ENCODE measurements at places on chromosomes 16 and 17.
A peak's percentile ranks its signal among the peaks of the same experiment; 100 is the strongest.

DNA sequence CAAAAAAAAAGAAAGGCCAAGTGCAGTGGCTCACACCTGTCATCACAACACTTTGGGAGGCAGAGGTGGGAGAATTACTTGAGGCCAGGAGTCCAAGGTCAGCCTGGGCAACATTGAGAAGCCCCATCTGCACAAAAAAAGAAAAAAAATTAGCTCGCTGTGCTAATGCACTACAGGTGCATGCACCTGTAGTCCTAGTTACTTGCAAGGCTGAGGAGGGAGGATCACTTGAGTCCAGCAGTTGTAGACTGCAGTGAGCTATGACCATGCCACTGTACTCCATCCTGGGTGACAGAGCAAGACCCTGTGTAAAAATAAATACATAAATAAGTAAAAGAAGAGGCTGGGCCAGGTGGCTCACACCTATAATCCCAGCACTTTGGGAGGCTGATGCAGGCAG is 39.7 kb downstream of the DCAKD start:
- no peak for DNase-seq

- DNase-seq: no peak
Measured at GRCh38 chr17:48219617-48220016, 112.1 kb downstream of the SNX11 start.

- peak; percentile 88 for DNase-seq
Measured at GRCh38 chr17:80625627-80626026, 81.0 kb downstream of the RPTOR start.

- DNase-seq: no peak
Measured at GRCh38 chr16:58107709-58108108, 21.5 kb downstream of the CFAP20 start.

DNA sequence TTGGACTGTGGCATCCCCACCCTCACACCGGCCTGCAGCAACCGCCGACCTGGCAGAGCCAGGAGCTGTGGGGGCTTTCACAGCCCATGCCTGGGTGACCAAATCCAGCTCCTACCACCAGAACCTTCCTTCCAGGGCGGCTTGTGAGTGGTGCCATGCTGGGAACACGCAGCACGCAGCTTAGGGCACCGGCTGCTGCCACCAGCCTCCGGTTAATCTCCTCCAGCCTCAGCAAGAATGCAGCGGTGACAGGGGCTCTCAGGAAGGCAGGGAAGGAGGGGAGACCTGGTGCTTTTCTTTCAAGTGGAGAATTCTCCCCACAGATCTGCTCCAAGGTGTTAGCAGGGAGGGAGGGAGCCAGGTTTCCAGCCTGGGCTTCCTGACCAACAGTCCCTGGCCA is 32.3 kb upstream of the ANKRD40CL start:
- DNase-seq: no peak

DNA sequence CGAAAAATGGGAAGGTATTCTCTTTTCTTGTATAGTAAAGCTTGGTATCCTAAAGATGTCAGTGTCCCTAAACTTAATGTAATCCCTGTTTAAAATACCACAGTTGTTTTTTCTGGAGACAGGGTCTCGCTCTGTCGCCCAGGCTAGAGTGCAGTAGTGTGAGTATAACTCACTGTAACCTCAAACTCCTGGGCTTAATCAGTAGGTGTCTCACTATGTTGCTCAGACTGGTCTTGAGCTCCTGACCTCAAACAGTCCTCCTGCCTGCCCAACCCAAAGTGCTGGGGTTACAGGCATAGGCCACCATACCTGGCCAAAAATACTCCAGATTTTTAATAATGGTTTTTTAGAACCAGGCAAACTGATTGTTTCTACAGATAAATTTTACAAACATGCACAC is 8.2 kb downstream of the DCAF7 start:
- DNase-seq: no peak

GRCh38 chr16:78735337-78735736 is 635.9 kb downstream of the WWOX start:
- no peak for DNase-seq

DNA sequence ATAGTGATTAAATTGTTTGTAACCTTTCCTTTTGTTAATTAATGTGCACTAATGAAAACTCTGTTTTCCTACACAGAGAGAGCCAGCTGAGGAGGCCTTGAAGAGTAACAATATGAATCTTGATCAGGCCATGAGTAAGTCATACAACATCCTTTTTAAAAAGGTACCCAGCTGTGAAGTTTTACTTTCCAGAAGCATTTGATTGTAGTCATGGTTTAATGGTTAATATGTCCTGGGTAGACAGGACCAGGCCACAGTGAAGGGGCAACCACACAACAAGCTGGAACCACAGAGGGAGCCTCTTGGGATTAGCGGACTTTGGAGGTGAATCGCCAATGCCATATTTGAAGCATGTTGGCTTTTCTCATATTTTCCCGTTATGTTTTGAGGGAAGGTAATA is 55.6 kb downstream of the TMC6 start:
- no peak for DNase-seq

DNA sequence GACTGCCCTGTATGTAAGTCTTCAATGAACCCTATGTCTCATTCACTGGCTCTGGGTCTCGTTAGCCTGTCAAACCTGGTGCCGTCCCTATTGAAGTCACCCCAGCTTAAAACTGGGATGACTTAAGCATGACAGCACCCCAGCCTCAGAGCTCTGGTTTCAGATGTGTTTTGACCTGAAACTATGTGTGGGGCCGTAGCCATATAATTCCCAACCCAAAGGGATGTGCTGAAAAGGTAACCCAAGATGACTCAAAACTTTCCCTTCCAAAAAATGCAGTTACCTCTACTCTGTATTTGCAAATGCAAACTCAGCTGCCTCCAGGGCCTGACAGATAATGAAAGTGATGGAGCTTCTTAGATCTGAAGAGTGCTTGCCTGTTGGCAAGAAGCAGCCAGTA is 478.3 kb upstream of the ERCC4 start:
- no peak for DNase-seq

DNA sequence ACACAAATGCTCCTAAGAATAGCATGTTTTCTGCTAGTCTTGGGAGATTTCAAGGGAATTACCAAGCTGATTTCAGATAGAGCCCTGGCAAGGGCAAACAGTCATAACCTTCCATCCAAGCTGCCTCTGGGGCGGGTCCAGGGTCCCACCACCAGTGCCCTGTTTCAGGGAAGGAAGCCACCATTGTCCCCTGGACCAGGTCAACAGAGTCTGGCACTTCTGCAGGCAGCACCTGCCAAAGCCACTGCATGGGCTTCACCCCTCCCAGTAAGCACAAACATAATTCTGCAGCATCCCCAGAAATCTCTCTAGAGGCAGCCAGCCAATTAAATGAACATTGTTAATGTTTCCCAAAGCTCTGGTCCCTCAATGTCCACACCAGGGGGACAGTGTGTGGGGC is 143.0 kb downstream of the SALL1 start:
- DNase-seq: no peak

All from urothelium cell line (cell line).